ENCODE measurements at places on chromosomes 7 and 10.

DNA sequence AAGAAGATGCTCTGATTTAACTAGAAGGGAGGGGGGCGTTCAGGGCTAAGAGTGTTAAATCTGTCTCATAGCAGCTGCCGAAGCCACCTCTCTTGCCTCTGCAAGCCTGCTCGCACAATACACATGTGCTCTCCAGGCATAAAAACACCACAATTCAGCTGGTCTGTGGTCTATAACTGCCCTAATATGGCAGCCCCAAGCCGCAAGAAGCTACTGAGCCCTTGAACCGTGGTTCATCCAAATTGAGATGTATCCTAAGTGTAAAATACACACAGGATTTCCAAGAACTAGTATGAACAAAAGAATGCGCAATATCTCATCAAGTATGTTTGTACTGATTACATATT lies 70.8 kb upstream of the FGFR2 start:
- DNase-seq: no peak

DNA sequence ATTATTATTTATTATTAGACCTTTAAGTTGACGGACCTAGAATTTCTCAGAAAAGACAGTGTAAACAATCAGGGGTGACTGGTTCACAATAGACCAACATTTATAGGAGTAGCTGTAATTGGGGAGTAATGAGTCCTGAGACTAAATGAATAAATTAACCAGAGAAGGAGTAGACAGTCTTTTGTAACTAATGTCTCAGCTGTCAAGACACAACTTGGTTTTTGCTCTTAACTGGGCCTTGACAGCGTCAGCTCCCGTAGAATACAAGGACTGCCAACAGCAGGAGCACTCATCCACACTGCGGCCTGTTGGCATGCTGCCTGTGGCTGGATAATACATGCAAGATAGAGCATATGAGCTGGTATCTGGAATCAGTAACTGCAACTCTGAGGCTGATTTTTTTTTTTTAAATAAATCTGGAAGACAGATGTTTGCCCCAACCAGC lies 123.9 kb downstream of the CACNA2D1 start:
- DNase-seq: no peak

DNA sequence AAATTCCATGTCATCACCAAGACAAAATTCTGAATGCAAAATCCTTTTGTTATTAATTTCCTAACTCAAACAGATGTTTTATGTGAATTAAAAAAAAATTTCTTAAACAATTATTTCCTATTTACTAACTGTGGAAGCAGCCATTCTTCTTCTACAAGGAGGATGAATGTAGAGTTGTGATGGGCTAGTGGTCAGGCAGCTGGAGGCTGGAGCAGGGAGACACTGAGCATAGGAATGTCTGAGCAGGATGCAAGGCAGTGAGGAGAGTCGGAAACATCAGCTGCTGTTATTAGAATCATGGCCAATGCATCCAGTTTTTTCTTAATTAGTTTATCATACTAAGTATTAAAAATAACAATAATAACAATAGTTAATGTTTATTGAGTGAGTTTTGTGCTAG lies 102.5 kb upstream of the LRRTM3 start:
- no peak for DNase-seq

DNA sequence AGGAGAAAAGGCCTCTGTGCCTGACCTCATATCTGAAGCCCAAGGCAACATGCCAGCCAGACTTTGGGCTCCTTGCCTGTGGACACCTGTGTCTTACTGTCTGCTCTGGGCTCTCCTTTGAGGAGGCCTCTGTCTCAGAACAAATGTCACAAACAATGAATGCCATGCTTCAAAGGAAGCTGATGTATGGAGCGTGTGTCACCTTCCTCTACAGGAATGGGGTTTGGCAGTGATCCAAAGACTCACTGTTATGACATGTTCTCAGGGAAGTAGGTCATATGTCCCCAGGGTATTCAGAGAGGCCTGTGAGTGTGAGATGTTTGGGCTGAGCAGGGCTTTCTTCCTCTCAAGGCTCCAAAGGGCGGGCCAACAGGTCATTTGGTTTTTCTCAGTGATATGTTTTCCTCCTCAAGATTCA lies 38.4 kb downstream of the PTPRE start:
- DNase-seq: no peak

GRCh38 chr10:116752969-116753665 lies 10.8 kb upstream of the HSPA12A start:
- DNase-seq: no peak

DNA sequence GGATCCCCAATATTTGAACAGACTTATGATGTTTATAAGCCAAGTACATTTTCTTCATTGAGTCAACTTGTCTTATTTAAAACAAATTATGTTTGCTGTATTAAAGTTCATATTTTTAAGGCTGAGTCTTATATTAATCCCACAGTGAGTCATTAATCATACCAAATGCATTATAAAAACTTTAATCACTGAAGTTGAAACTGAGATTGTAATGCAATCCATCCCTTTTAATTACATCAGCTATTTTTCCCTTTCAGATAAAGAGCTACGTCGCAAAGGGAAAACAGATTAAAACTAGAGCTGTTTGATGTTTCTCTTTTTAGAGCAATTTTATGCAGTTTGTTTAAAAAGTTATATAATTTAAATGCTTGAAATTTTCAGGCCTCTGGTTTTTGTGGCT lies 183.0 kb downstream of the ARID5B start:
- no peak for DNase-seq

DNA sequence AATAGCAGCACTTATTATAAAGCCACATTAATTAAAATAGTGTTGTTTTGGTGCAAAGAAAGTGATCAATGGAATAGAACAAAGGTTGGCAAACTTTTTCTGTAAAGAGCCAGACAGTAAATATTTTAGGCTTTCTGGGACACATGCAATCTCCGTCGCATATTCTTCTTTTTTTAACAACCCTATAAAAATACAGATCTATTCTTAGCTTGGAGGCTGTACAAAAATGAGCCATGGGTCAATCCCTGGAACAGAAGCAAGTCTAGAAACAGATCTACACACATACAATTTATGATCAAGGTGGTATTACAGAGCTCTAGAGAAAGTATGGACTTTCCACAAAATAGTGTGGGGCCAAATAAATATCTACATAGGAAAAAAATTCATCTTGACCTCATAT lies 71.8 kb downstream of the ARHGAP21 start:
- no peak for DNase-seq

GRCh38 chr10:89888321-89889070 lies 187.1 kb downstream of the KIF20B start:
- no peak for DNase-seq

GRCh38 chr7:81877890-81878289 lies 108.0 kb upstream of the HGF start:
- DNase-seq: no peak

- no peak for DNase-seq
These were observed 968 bp downstream of the NOLC1 start for GRCh38 chr10:102153093-102153620.

DNA sequence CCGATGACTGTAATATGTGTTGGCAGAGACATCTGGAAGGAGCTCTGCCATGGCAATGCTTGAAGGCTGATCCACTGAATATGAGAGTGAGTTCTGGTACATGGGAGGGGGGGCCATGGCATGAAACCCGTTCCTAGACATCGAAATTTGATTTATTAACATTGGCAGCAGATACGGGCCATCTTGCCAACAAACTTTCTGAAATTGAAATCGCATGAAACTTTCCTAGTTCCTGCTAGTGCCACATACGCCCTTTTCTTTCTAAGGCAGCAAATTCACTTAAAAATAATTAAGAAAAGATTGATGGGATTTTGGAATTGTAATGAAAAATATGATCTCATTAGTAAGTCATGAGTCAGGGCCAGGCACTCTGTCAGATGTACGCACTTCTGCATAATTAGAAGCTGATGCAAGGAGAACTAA lies 91.8 kb upstream of the KMT2C start:
- DNase-seq: no peak

DNA sequence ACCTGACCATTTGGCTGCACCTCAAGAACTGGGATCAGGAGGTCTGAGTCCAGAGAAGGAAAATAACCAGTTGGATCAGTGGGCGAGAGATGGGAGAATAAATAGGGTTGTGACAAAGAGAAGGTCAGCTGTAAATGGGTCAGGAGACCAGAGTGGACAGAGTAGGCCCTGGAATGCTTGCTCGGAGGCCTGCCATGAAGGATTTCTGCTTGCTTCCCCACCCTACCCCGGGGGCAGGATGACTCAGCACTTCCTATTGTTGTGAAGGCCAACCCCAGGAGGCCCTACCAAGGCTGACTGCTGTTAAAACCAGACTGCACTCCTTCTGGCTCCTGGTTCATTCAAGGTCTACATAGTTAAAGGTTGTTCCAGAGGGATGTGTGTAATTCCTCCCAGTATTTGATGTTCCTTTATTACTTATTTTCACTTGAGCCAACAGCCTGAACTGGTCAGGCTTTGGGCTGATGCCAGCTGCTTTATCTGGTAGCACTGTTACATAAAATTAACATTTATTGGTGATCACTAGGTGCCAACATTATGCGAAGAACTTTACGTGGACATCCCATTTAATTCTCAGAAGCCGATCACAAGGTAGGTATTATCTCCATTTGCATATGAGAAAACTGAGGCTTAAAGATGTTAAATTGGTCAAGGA lies 27.3 kb upstream of the IFRD1 start:
- DNase-seq: no peak

GRCh38 chr10:93482145-93482834 lies at the start of gene MYOF:
MYOF (minus strand) TSS chr10:93482334; CDS start chr10:93482194, 140 bp downstream.
- DNase-seq: peak; percentile 34

DNA sequence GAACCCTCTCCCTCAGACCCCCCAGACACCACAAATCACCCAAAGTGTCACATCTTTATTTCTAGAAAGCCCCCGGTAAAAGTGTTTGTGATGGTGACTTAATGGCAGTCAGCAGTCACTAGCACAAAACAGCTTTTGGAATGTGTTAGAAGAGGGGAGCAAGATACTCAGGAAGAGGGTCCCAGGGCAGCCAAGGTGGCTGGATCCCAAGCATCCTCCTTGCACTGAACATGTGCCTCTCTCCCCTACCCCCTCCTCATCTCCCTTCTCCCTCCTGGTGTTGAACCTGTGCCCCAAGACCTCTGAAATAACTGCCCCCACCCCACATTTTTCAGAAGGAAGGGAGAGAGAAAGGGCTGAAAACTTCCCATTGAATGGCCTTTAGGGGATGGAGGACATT lies 37.8 kb upstream of the MXI1 start:
- DNase-seq: no peak

DNA sequence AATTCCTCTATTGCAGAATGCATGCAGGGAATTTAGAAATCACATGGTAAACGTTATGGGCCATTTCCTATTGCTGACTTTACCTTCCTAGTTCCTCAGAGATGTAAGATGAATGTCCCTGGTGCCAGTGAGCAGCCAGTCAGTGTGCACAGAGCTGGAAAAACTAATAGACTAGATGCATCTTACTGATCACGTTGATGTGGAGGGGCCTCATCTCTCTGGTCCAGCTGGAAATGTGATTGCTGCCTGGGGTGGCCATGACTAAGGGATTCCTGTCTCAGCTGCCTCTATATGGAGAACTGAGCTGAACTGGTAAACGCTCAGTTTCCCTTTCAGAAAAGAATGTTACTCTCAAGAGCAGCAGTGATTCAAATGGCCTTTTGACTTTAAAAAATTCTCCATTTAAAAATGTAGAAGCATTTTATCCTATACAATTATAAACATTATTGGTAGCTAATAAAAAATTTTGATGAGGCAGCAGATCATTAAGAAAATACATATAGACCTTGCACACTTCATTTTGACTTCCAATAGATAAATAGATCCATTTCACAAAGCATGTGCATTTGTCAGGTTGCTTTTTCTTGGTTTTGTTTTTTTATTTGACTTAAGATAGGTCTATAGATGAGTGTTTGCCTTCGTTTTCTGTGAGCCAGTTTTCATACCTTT lies 80.5 kb upstream of the INSYN2A start:
- no peak for DNase-seq

DNA sequence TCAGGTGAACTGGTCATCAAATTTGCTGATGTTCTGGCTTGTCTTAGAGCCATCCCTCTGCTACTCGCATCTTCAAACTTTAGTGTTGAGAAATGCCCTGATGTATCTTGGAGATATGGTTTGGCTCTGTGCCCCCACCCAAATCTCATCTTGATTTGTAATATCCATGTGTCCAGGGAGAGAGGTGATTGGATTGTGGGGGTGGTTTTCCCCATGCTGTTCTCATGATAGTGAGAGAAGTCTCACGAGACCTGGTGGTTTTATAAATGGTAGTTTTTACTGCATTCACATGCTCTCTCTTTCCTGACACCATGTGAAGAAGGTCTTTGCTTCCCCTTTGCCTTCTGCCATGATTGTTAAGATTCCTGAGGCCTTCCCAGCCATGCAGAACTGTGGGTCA lies 74.0 kb upstream of the AFAP1L2 start:
- DNase-seq: no peak

DNA sequence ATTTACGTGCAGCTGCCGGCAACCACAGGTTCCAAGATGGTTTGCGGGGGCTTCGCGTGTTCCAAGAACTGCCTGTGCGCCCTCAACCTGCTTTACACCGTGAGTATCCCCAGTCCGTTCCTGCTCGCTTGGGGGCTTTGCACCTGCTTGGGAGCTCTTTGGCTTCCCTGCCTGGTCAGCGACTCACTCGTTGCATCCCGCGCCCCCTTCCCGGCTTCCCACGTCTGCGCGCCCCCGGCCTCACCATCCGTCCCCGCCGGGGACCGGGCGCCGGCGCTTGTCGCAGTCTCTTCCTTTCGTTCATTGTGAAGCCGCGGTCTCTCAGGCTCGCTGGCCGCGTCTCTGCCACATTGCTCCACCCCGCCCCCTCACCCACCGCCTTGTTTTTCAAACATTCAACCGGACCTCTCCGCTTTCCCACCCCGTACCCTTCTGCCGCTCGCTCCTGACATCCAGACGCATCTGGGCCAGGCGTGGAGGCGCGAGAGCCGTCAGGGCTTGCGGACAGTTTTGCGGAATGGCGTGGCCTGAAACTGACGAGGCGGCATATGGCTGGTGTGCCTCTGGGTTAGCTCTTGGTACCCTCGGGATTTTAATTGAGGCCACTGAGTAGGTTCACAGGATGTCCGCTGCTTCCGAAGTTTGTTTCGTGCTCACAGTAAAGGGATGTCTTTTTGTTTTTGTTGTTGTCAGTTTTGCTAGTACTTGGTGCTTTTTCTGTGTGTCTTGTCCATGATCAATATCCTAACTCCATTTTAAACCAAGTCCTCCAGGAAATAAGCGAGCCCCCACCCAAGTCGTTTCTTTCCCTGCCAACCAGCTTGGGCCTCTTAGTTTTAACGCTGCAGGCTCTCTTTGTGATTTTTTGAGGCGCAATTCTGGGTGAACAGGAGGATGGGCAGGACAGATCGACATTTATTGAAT lies 639 bp downstream of the TSPAN13 start:
- DNase-seq: no peak

DNA sequence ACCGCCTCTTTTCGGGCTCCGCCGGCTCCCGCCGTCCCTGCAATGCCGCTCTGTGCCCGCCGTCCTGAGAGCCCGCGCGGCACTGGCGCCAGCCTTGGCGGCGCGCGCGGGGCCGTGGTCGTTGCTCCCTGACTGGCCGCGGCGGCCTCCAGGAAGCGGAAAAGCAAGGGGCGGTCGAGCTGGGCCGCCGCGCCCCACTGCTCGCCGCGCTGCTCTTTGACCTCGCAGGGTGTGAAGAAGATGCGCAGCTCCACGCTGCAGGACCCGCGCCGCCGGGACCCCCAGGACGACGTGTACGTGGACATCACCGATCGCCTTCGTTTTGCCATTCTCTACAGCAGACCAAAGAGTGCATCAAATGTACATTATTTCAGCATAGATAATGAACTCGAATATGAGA lies at the start of gene CDC14C:
CDC14C (plus strand) TSS at position 115 of the 400 bp plus-strand sequence; CDS start at position 241, 126 bp downstream.
- DNase-seq: no peak

- no peak for DNase-seq
These were observed 22.5 kb downstream of the ELAPOR2 start for GRCh38 chr7:87036985-87037384.

Measured in GM12892 (cell line).